ENCODE measurements at places on chromosomes 7 and 10.

GRCh38 chr7:1270181-1270580 lies 37.5 kb downstream of the UNCX start:
- no peak for DNase-seq

DNA sequence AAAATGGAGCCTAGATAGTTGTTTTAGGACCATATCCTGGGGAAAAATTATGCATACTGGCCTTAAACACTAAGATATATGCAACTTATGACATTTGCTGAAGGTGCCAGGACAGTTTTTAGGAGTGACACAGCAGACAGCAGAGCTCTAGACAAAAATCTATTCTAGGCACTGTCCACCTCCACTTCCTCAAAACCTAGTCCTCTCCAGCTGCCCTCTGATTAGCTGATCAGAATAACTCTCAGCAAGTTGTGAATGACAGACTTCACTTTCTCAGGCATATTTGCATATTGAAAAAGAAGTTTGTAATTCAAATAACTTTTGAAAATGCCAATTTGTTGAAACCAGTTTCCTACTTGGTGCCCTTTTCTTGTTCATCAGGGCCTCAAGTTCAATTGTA lies 152.3 kb upstream of the STEAP4 start:
- no peak for DNase-seq

DNA sequence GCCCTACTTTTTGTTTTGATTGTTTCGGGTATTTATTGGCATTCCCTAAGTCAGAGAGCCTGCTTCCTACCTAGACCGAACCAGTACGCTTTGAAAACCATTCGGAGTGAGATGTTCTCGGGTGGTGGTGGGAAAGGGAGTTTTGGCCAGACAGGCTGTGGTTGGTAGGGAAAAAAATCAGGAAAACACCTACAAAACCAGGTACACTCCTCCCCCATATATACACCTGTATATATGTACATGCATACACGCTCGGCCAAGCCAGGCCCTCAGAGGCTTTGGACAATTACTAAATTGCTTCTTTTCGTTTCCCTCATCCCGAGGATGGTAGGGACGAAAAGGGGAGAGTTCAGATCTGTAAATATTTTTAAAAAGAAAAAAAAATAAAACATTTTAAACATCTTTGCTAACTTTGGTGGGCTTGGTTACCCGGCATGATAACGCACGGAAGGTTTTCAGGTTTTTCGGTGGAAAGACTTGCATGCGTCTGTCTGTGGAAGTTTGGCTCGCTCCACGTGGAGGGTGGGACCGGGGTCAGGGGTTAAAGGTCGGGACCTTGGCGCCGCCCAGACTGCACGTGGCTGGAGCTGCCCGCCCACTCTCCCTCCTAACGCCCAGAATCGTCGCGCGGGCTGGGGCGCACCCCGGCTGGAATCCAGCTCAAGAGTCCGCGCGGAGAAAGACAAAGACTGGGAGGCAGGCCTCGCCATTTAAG lies 2.5 kb downstream of the HMX2 start:
- no peak for DNase-seq

- no peak for DNase-seq
Measured at GRCh38 chr7:126659124-126659523, 593.6 kb downstream of the GRM8 start.

DNA sequence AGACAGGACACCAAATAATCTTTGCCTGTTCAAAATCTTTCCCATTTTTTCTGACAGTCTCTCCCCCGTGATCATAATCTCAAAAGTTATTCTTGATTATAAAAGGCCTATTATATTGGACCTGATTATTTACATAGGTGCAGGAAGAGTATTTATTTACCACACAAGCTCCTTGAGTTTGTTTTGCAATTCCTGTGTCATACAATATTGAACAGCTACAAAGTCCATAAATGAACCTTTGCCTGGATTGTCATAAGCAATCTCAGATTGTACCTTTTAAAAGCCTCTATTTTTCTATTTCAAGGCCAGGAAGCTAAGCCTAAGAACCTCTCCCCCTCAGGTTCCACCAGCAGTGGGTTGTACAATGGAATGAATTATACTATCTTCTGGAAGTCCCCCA lies 183.9 kb upstream of the MEOX2 start:
- DNase-seq = no peak

GRCh38 chr10:107966826-107967225 lies 802.3 kb upstream of the SORCS1 start:
- DNase-seq = no peak

DNA sequence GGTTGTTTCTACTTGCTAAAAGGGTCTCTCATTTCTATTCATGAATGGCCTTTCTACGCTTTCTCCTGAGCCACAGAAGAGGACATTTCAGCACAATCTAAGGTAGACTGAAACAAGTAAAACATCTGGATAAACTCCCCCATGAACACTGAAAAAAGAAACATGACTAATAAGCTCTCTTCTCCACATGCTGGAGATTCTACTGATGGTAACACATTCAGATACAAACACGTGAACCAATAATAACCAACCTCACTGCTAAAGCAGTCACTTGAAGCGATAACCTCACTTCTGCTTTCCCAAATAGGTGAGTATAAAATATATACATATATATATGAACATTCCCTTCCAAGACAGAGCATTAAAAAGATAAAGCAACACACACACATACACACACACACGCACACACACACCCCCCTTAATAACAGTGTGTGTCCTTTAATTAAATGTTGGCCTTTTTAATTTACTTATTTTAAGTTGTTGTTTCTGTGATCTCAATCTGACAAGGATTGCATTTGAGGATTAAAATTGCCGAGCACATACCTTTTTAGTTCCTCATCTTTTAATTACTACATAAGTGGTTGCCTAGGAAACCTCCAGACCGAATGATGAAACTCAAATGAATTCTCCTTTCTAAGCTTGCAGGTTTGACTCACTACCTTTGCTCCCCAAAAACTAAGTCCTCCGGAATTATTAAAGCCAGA lies 292.4 kb upstream of the KLF14 start:
- DNase-seq = no peak

DNA sequence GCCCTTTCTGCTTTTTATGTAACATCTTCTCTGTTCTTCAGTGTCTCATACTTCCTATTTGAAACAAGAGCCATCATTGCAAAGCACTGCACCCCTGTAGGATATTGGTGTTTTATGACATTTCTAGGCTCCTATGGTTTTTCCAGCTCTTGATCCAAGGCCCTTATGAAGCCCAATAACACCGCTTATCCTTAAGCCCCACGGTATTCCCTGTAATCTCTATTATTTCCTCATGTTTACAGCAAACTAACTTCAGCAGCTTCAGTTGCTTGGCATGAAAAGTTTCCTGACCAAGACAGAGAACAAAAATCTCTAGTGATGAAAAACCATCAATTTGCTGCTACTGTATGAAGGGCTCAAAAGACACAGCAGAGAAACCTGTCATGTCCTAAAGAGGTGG lies 34.1 kb upstream of the TES start:
- no peak for DNase-seq

DNA sequence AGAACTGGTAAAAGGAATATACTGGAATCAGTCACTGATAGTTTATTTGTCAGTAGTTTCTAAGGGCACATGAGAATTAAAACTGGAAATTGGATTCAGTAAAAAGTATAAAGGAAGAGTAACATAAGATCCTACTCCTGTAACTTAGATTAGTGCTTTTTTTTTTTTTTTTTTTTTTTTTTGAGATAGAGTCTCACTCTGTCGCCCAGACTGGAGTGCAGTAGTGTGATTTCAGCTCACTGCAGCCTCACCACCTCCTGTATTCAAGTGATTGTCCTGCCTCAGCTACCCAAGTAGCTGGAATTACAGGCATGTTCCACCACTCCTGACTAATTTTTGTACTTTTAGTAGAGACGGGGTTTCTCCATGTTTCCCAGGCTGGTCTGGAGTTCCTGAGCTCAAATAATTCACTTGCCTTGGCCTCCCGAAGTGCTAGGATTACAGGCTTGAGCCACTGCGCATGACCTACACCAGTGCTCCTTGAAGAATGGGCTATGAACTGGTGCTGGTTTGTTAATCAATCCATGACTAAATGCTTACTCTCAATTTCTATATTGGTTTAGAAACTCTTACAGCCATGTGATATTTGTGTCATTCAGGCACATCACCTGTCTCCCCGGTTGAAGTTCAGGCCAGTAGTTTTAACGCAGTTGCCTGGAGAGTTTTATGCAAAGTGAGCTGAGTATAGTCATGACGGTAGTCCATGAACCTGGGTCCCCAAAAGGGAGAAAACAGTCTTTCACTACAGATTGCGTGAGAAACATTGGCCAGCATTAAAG lies 65.0 kb downstream of the ZEB1 start:
- DNase-seq = no peak

Data from stimulated activated CD8-positive, alpha-beta memory T cell treated with anti-CD3 and anti-CD28 coated beads, Interleukin-4, amount 100 ng/mL, for 1 hour (primary cell).